ENCODE measurements at places on chromosomes 3 and 15. TPM values are rescaled to one million over a fixed set of nuclear protein-coding genes. Genes with fewer than 3 reads are reported as not detected.

TRANK1 gene
- 11.3 TPM for total RNA-seq

PROS1 gene
- total RNA-seq: 12.0 TPM

MASP1 gene
- total RNA-seq: 1.4 TPM

DGKG gene
- total RNA-seq: 0.18 TPM

DYNLT2B gene
- total RNA-seq: 42.9 TPM

DNA sequence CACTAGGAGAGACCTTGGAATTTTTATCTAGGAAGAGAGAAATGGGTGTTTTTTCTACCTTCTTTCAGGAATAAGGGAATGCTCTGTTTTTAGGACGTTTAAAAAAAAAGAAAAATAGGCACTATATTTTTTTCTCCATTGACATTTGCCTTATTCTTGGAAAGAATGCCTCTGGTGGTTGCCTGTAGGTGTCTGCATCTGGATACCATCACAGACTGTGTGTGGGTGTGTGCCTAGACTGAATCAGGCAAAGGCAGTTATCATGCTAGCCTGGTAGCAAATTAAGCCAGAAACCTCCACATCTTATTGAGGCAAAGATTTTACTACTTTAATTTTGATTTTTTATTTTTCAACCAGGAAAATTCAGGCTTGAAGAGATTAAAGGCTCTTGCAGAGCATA is 513.6 kb upstream of the KCNMB2 start:
- DNase-seq: no peak

- DNase-seq: no peak
These were observed 78.4 kb upstream of the HERC1 start for GRCh38 chr15:63912061-63912615.

- no peak for DNase-seq
These were observed 30.8 kb downstream of the MAP4 start for GRCh38 chr3:47985381-47985780.

DNA sequence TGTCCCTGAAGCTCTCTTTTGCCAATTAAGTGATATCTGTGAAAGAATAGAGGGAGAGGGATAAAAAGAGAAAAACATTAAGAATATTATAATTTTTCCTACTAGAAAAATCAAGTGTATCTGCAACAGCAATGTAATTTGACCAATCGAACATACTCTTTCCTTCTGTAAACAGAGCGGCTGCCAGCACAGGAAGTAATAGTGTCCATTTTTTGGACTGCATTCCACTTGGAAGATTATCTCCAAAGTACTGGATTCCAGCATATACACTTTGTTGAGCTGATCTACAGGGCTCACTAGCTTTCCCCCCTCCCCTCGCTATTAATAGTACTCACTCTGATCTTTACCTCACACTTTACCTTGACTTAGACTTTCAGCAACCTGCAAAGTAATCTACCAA is 90.4 kb downstream of the SUCLG2 start:
- no peak for DNase-seq

GRCh38 chr3:41293169-41293681 is 93.9 kb downstream of the CTNNB1 start:
- no peak for DNase-seq

Data from neural crest cell (in vitro differentiated cells).